ENCODE measurements at places on chromosomes 13 and 19.

GRCh38 chr13:41696163-41697003, 239.0 kb downstream of the RGCC start:
- DNase-seq, result no peak

DNA sequence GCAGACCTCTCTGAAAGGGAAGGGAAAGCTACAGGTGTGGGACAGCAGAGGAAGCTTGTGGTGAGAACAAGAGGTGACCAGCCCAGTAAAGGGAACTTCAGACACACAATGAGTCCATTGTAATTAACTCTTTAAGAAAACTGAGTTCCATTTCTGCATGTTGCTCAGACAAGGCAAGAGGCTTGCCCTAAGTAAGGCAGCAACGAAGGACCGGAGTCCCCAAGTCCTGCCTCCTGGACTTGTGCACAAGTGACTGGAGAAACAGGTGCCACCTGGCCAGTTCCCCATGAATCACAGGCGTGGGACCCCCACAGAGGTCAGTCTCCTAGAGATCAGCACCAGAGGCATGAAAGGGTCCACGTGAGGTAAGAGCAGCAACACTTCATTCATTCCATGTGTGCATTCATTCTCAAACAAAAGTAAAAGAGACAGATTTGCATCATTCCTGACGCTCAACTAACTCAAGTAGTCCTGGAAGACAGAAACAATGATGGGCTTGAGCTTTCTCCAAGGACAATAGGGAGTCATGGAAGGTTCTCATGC, 14.7 kb upstream of the SIGLEC6 start:
- DNase-seq, result no peak

- DNase-seq, result no peak
Measured at GRCh38 chr19:42626181-42626580, 31.5 kb upstream of the CEACAM8 start.

DNA sequence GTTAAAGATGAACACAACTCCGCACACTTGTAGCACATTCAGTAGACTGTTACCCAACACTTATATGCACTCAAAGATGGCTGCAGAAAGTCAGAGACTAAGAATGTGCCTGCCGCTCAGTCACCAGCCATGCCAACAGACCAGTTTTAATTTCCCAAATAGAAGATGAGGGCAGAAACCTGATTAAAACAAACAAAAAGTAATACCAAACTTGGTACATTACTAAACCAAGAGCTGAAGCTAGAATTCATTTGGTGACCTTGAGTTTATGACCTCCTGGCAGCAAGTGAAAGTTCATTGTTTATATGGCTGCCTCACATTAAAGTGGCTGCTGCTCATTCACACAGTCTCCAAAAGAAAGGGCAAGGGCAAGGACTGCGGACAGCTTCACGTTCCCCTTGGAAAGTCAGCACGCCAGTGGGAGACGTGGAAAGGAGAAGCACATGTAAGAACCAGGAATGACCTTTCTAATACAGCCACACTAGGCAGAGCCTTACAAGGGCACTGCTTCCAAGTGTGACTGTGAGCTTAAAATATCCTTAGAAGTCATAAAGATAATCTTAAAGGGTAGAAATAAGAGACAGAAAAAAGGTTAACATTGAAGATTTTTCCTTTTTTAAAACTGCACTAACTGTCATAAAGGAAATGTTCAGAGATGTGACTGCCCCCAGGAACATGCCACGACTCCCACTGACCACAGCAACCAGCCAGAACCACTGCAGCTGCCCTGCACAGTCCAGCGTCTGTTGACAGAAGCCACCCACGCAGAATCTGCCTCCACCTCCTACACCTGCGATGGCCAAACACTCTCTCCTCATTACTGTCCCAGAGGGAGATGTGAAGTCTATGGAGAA, 73.5 kb downstream of the STK24 start:
- no peak for DNase-seq

DNA sequence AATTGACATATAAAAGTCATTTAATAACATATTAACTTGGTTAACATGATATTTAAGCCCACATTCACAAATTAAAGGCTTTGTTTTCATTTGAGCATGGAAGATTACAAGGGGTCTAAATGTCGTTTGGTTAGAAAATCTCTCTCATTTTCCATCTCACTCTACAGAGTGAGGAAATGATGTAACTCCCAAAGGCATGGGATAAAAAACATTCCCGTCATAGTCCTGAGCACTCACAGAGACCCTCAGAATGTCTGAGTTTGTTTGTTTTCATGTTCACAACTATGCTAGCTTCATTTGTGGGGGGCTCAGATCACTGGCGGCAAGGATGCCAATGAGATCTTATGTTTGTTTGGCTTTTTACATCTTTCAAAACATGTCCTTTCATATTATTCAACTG, 307.5 kb downstream of the TBC1D4 start:
- no peak for DNase-seq

- DNase-seq, result peak; percentile 54
Measured at GRCh38 chr19:42422901-42423461, 4.2 kb downstream of the LIPE start.

- no peak for DNase-seq
Measured at GRCh38 chr19:58003174-58003828, 681 bp upstream of the ZNF606 start.

- DNase-seq, result no peak
Measured at GRCh38 chr19:43983544-43983911, 460 bp upstream of the ZNF155 start.

DNA sequence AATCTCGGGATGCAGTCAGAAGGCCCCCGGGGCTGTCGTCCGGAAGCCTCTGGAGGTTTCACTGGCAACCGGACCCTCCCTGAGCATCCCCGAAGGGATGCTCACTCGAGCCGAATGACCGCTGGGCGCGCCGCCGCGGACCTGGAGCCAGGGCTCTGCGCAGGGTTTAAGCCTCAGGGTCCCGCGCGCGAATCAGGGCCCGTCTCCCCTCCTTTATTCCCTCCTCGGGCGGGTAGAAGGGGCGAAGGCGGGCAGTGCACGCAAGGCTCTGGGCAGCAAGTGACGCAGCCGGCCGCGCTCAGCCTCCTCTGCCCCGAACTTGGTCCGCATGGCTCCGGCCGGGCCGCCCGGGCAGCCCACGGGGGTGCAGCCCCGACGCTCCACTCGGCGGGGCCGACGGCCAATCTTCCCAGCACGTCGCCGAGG, 572 bp downstream of the SHISA2 start:
- peak; percentile 8 for DNase-seq

DNA sequence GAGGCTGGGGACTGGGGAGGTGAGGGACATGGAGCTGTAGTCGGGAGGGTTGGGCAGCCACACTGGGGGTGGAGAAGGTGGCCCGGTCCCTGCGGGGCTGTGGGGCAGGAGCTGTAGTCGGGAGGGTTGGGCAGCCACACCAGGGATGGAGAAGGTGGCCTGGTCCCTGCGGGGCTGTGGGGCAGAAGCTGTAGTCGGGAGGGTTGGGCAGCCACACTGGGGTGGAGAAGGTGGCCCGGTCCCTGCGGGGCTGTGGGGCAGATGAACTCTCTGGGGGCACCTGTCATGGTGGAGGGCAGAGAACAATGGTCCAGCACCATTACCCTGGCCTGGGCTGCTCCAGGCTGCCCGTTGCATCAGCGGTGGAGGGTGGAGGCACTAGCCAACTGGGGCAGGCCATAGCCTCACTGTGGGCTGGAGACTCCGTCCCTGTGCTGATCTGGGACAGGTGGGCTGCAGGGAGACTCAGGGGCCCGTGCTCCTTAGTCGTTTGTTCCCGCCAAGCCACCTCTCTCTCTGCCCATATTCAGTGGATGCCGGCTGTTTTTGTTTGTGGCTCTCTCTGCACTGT, 51.4 kb downstream of the ATP11A start:
- DNase-seq, result no peak

- no peak for DNase-seq
Measured at GRCh38 chr13:43558326-43558725, 228.4 kb downstream of the ENOX1 start.

DNA sequence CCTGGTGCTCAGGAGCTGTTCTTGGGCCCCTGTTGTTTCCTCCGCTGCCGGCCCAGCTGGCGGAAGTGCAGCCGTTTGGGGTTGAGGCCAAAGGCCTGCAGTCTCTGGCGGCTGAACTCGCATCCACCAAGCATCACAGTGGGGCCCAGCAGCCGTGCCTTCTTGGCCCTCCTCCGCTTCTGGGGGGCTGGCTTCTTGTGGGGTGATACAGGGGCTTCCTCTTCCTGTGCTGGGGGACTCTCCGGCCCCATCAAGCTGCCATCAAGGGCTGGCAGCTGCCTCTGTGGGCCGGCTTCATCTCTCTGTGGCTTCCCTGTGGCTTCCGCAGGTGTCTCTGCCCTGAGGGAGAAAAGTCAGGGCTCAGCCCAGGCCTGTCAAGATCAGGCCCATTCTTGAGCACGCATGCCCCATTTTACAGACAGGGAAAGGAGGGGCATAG, 10.3 kb downstream of the ATG4D start:
- peak; percentile 48 for DNase-seq

GRCh38 chr13:27353708-27354107, 70.7 kb upstream of the GTF3A start:
- no peak for DNase-seq

- no peak for DNase-seq
Measured at GRCh38 chr13:73419186-73419585, 360.4 kb downstream of the KLF5 start.

GRCh38 chr19:52170863-52171320, 529 bp downstream of the ZNF836 start:
- peak; percentile 7 for DNase-seq

GRCh38 chr19:617551-618246, 15.6 kb downstream of the POLRMT start:
- no peak for DNase-seq

- DNase-seq, result no peak
Measured at GRCh38 chr13:85095418-85096272, 703.6 kb downstream of the SLITRK6 start.

DNA sequence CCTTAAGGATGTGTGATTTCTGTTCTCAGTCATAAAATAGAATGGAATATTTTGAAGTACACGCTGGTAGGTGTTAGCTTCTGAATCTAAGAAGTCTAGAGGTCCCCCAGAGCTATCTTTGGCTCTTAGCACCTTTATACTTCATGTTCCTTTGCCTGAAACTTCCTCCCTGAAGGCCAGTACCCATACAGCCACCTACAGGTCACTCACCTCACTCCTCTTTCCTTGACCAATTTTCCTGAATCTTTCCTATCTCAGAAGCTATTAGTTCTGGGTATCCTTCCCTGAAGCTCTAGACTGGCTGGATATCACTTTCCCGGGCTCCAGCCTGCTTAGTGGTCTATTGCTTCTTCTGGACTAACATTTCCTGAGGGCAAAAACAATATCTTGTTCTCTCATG, 93.4 kb upstream of the EDNRB start:
- DNase-seq, result no peak

GRCh38 chr13:97261254-97262005, 39.3 kb downstream of the MBNL2 start:
- peak; percentile 19 for DNase-seq

GRCh38 chr19:44807652-44808462, 1.0 kb upstream of the BCAM start:
- DNase-seq, result no peak

GRCh38 chr13:53012707-53013106, 15.9 kb upstream of the OLFM4 start:
- DNase-seq, result no peak

GRCh38 chr13:29459813-29460355, 135.6 kb downstream of the SLC7A1 start:
- DNase-seq, result no peak

DNA sequence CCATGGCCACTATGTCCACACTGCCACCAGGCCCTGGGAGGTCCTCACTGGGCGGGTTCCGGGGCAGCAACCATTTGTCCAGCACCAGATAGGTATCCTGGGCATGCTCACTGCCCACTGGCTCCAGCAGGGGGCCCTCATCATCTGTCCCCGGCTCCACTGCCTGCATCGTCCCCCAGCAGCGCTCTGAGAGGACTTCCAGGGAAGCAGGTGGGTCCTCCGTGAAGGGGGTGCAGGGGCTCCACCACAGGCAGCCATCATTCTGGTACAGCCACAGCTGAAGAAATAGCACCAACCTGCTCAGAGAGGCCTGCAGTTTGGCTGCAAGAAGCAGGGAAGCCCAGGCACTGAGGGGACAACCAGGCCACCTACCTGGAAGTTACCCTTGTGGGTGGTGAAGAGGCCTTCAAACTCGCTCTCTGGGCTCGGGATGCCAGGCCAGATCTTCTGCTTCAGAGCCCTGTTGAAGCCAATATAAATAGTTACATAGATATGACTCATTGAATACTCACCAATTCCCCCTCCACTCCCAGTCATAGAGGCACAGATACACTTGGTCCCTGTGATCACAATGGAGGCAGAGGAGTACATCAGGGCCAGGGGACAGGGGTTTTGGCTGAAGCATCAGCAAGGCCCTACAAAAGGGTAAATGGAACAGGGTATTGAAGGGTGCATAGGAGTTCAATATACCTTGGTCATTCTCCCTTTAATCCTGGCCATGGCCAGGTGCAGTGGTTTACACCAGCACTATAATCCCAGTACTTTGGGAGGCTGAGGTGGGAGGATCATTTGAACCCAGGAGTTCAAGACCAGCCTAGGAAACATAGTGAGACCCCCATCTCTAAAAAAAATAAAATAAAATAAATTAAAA, 4.1 kb downstream of the SWSAP1 start:
- DNase-seq, result no peak

DNA sequence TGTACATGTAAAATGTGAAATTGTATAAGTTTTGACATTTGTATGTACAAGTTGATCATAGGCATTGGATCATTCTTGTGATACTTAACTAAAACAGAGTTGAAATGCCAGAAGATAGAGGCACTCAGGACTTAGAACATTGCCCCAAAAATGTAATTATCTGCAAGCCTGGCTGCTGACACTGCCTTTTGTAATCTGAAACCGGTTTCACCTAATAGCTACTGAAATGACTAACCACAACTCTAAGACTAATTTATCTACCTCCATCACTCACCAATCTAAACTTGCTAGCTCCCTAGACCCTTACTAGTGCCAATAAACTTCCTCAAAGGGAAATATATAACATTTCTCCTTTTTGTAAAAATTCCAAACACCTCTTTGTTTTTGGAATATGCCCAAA, 2596.2 kb downstream of the PCDH9 start:
- no peak for DNase-seq

GRCh38 chr13:21997726-21998125, 326.9 kb downstream of the FGF9 start:
- no peak for DNase-seq

DNA sequence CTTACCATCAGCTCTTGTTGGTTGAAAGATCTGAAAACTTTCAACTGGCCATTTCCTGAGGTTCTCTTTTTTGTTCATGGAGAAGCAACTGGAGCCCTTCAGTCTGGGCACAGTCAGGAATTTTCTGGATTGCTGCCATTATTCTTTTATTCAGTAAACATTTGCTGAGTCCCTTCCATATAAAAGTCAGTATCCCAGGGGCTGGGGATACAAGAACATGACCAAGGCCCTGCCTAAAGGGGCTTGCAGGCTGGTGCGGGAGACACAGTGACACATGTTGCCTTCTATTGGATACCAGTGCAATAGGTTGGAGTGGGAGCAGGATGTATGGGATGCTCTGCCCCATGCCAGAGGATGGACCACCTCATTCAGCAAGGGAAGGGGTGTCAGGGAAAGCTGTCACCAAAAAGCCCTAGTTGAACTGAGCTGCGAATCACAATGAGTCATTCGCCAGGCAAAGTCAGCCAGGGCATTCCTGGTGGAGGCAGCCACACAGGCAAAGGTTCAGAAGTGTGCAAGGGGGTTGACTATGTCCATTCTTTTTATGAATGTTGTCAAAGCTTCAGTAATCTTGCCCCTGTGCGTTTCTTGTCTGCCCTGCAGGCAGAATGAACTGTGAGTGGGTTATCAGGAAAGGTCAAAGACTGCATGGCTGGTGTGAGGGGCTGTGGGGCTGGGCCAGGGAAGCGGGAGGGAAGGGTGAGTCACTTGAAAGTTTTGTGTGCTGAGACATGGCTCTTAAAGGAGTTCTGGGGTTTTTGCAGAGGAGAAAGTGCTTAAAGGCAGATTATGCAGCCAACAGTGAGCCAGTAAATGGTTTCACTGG, 395.9 kb downstream of the KCNRG start:
- DNase-seq, result peak; percentile 15

- no peak for DNase-seq
Measured at GRCh38 chr13:59494560-59494970, 669.2 kb downstream of the DIAPH3 start.

Data from activated CD4-positive, alpha-beta T cell treated with anti-CD3 and anti-CD28 coated beads, Interleukin-2, amount 50 U/mL, for 48 hours (primary cell).